Activated naive CD8-positive, alpha-beta T cell treated with anti-CD3 and anti-CD28 coated beads for 36 hours (primary cell): ENCODE measurements at places on chromosomes 6 and 20.

DNA sequence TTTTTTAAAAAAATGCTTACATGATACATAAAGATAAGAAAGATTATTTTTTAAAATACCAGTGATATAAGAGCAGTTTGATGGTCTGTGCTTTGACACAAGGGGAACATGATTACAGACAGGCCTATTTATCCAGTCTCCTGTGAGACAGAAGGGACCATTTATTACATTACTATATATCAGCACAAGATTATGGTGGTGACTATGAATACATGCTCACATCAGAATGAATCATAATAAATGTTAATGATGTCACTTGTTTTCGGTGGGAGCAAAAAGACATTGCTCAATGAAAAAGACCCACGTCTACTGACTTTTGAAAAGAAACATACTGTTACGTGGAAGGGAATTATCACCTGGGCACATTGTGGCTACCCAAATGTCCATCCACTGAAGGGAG is 455.1 kb downstream of the CDC5L start:
- no peak for DNase-seq
- H3K4me1 ChIP-seq: no peaks in the 10 kb centered on the region
- H3K36me3 ChIP-seq: peaks cover 15% of the 10 kb centered on the region
- H3K27me3 ChIP-seq: no peaks in the 10 kb centered on the region
- H3K4me3 ChIP-seq: no peak overlapping the region

DNA sequence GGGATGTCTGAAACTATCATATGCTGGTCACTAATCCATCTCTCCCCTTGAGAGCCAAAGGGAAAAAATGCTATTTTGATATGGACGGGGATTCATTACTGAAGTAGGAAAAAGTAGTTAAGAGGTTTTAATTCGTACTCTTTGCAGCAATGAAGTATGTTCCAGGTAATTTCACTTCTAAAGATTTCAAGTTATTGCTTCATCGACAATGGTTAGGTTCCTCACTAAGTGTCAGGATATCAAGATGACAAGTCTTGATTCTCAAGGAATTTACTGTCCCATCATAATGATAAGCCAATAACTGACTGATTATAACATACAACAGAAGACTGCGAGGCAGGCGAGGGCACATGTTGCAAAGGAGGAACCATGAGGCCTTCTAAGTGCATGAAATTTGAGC is 57.0 kb downstream of the GMDS start:
- H3K36me3 ChIP-seq: peaks cover 27% of the 10 kb centered on the region
- peaks cover 12% of the 10 kb centered on the region for H3K27me3 ChIP-seq
- H3K4me1 ChIP-seq: peaks cover 32% of the 10 kb centered on the region
- H3K27ac ChIP-seq: no peak overlapping the region

GRCh38 chr6:110277100-110277665 is 81.0 kb downstream of the METTL24 start:
- H3K4me3 ChIP-seq: no peak overlapping the region
- no peaks in the 10 kb centered on the region for H3K4me1 ChIP-seq
- H3K36me3 ChIP-seq: peaks cover 2% of the 10 kb centered on the region
- no peak overlapping the region for H3K27ac ChIP-seq

- no peaks in the 10 kb centered on the region for H3K4me1 ChIP-seq
- H3K27me3 ChIP-seq: peaks cover 43% of the 10 kb centered on the region
- H3K27ac ChIP-seq: no peak overlapping the region
- no peak overlapping the region for H3K4me3 ChIP-seq
These were observed 31.9 kb downstream of the HLA-DPB1 start for GRCh38 chr6:33107641-33108040.

DNA sequence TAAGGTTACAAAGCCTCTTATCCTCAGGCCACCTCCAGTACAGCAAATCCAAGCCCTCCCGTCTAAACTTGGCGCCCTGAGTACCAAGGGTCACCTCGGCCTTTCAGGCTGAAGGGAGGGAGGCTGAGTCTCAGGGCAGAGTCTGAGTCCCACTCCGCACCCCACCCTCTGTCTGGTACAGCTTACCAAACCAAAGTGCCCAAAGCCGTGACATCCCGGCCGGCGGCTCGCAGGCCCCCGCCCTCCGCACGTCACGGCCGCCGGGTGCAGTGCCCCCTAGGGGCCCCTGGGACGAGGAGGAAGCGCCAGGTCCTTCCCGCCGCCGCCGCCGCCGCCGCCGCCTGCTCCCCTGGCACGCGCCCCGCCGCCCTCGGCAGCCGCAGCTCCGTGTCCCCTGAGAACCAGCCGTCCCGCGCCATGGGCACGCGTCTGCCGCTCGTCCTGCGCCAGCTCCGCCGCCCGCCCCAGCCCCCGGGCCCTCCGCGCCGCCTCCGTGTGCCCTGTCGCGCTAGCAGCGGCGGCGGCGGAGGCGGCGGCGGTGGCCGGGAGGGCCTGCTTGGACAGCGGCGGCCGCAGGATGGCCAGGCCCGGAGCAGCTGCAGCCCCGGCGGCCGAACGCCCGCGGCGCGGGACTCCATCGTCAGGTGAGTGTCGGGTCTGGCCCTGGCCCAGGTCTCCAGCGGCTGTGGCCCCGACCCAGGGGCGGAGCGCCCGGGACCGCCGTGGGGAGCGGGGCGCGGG is at the start of gene MTHFD1L:
Gene MTHFD1L, plus strand, starts transcription at position 297 of the 741 bp plus-strand sequence. Its CDS starts 121 bp downstream, at position 418.
- H3K27me3 ChIP-seq: peaks cover 29% of the 10 kb centered on the region
- H3K27ac ChIP-seq: peak within 1 kb of the TSS; percentile 93
- peaks cover 22% of the 10 kb centered on the region for H3K36me3 ChIP-seq
- peaks cover 20% of the 10 kb centered on the region for H3K4me1 ChIP-seq

DNA sequence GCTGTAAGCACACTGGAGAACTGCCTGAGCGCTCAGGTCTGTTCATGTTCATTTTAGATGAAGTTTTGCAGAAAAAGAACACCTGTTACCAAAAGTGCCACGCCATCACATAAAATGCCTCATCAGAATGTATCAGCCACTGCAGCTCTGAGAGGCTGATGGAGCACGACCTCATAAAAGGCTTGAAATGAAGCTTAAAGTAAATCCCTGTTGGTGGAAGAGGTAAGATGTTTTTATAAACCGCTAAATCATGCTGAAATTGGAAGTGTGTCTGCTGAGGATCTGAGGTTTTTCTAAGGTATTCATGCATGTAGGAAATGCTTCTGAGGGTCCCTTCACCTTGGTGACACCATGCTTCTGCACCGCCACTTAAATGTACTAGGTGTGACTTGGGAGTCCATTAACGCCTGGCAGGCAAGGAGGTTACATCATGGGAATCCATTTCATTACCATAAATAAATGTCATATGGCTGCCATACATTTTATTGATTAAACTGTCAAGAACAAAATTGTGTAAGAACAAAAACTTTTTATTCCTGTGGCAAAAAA is 363.1 kb upstream of the AGPAT4 start:
- H3K36me3 ChIP-seq: no peaks in the 10 kb centered on the region
- H3K4me3 ChIP-seq: no peak overlapping the region
- no peak for DNase-seq
- no peaks in the 10 kb centered on the region for H3K27me3 ChIP-seq
- H3K27ac ChIP-seq: no peak overlapping the region
